A549 treated with AZD2906 at 1 μM for 4 hours (cell line): ENCODE measurements at places on chromosomes 2 and 18. TPM values are rescaled to one million over a fixed set of nuclear protein-coding genes. Genes with fewer than 3 reads are reported as not detected.

ANKRD30B gene
- not detected in 5 replicates for total RNA-seq

SP5 gene
- 0.02 to 0.23 TPM (median 0.07 TPM) in 3 of 5 replicates, not detected in the others for total RNA-seq

LOXHD1 gene
- not detected in 5 replicates for total RNA-seq

RNF181 gene
- 169 to 199 TPM (median 193 TPM) in 5 replicates for total RNA-seq

C1QL2 gene
- total RNA-seq, result 0.31 to 0.76 TPM (median 0.64 TPM) in 5 replicates

GKN2 gene
- total RNA-seq, result 1.9 to 3.2 TPM (median 2.5 TPM) in 5 replicates

ADAM23 gene
- total RNA-seq, result 8.4 to 10.3 TPM (median 9.1 TPM) in 5 replicates

VWA3B gene
- total RNA-seq, result 0.09 to 0.14 TPM (median 0.12 TPM) in 3 of 5 replicates, not detected in the others

FBXO48 gene
- total RNA-seq, result 0.40 to 0.61 TPM (median 0.56 TPM) in 5 replicates

RBKS gene
- total RNA-seq, result 6.7 to 8.4 TPM (median 8.1 TPM) in 5 replicates

RNF152 gene
- total RNA-seq, result 0.04 to 0.22 TPM (median 0.19 TPM) in 5 replicates

IL1B gene
- 0.07 to 0.21 TPM (median 0.14 TPM) in 5 replicates for total RNA-seq

ACTG2 gene
- total RNA-seq, result 0.26 to 0.40 TPM (median 0.31 TPM) in 5 replicates

RPL31 gene
- 1,487 to 2,270 TPM (median 2,213 TPM) in 5 replicates for total RNA-seq

PCARE gene
- total RNA-seq, result not detected in 5 replicates

TUBA3D gene
- 8.3 to 16.0 TPM (median 10.2 TPM) in 5 replicates for total RNA-seq

CCDC68 gene
- total RNA-seq, result 3.8 to 7.4 TPM (median 5.3 TPM) in 5 replicates

CIDEA gene
- not detected in 5 replicates for total RNA-seq

SKA1 gene
- total RNA-seq, result 10.0 to 14.8 TPM (median 10.6 TPM) in 5 replicates

RMDN2 gene
- total RNA-seq, result 4.2 to 5.5 TPM (median 4.5 TPM) in 5 replicates

ATP8B1 gene
- total RNA-seq, result 5.5 to 7.6 TPM (median 6.3 TPM) in 5 replicates

CHN1 gene
- 15.3 to 19.6 TPM (median 16.0 TPM) in 5 replicates for total RNA-seq

BCL2L11 gene
- 5.3 to 8.3 TPM (median 7.3 TPM) in 5 replicates for total RNA-seq

COL6A3 gene
- total RNA-seq, result 0.18 to 0.29 TPM (median 0.24 TPM) in 5 replicates

ICOS gene
- total RNA-seq, result not detected in 5 replicates

SLC23A3 gene
- 0.13 to 0.63 TPM (median 0.41 TPM) in 5 replicates for total RNA-seq

AGXT gene
- not detected in 5 replicates for total RNA-seq

ST6GAL2 gene
- 9.5 to 16.9 TPM (median 13.1 TPM) in 5 replicates for total RNA-seq

MALL gene
- 115 to 148 TPM (median 127 TPM) in 5 replicates for total RNA-seq

TMEM198 gene
- 0.62 to 1.2 TPM (median 0.96 TPM) in 5 replicates for total RNA-seq

PLCD4 gene
- 0.22 to 0.80 TPM (median 0.38 TPM) in 5 replicates for total RNA-seq

MC5R gene
- 0.03 to 0.06 TPM (median 0.05 TPM) in 3 of 5 replicates, not detected in the others for total RNA-seq

CERKL gene
- 0.30 to 0.46 TPM (median 0.33 TPM) in 5 replicates for total RNA-seq

UGT1A3 gene
- total RNA-seq, result 0.05 to 0.09 TPM (median 0.07 TPM) in 4 of 5 replicates, not detected in the other

SERPINB13 gene
- not detected in 5 replicates for total RNA-seq

DLGAP1 gene
- 0.01 to 0.06 TPM in 2 of 5 replicates, not detected in the others for total RNA-seq

QPCT gene
- total RNA-seq, result 20.8 to 25.2 TPM (median 23.4 TPM) in 5 replicates

LYPD1 gene
- 13.7 to 20.5 TPM (median 15.7 TPM) in 5 replicates for total RNA-seq

NCL gene
- total RNA-seq, result 677 to 741 TPM (median 729 TPM) in 5 replicates

GRP gene
- not detected in 5 replicates for total RNA-seq

SLC9A4 gene
- not detected in 5 replicates for total RNA-seq

C18orf32 gene
- 16.3 to 23.8 TPM (median 22.8 TPM) in 5 replicates for total RNA-seq

ST8SIA5 gene
- 0.07 TPM in 1 of 5 replicates, not detected in the others for total RNA-seq

SPP2 gene
- total RNA-seq, result not detected in 5 replicates

FEV gene
- total RNA-seq, result not detected in 5 replicates

MYCN gene
- total RNA-seq, result 0.03 TPM in 3 of 5 replicates, not detected in the others

ITGB6 gene
- 0.40 to 0.87 TPM (median 0.55 TPM) in 5 replicates for total RNA-seq

CHST9 gene
- 0.01 to 0.02 TPM in 2 of 5 replicates, not detected in the others for total RNA-seq
